A549 (cell line): ENCODE measurements at places on chromosomes 6 and 20.

DNA sequence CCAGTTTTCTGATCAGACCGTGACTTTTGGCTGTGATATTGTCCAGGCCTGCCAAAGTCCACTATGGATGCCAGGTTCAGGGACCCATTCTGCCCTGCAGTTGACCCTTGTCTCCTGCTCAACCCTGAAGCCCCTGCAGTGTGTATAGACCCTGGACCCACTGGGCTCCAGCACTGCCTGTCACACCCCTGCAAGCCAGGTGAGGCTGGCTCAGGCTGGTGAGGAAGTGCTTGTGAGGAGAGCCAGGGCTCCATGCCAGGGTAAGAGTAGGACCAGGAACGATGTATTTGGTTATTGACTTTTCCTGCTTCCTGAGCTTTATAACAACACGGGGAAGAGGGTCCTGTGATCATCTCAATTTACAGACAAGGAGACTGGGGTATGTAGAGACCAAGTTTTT, 19.1 kb upstream of the CD93 start:
- DNase-seq: no peak

DNA sequence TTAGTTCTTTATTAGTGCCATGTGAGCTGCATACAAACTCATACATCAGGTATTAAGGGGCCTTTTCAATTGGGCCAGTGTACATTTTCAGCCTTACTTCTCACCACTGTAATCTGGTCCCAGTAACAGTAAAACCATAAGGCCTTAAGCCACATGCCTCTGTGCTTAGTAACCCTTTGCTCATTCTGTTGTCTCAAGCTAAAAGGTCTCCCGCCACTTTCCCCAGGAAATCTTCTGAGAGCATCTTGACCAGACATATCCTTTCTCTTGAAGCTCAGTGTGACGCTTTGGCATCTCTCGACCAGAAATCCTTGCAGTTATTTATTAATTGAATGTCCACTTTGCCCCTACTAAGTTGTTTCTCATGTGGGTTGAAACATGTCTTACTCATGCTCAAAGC, 68.0 kb downstream of the CYP39A1 start:
- DNase-seq: no peak

DNA sequence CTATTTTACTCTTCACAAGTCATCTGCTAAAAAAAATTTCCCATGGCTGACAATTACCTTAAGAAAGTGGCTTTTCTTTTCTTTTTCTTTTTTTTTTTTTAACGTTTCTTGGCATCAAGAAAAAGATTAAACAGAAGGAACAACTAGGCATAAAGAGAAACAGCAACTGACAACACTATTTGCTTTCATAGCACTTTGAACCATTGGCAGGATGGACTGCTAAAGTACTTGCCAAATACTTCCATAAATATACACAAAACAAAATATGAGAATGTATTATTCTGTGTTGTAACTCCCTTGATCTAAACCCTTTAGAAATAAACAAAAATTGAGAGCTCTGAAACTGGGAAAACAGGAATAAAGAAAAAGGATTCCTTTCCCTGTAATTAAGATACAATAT, 20.0 kb upstream of the PLN start:
- DNase-seq: no peak

DNA sequence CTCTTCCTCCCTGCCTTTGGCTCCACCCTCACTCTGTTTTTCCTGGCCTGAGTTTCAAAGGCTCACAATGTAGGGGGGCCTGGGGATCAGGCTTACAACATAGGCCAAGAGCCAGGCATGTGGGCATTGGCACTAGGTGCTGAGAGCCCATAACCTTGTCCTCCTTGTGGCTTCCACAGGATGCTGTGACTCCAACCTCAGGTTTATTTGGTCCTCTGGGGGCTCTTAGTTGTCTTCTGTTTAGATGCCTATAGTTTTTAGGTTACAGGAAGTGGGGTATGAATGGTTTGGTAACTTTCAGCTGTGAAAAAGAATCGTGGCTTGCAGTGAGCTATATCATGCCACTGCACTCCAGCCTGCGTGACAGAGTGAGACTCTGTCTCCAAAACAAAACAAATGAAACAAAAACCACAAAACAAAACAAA, 25.6 kb downstream of the MMP24 start:
- no peak for DNase-seq

DNA sequence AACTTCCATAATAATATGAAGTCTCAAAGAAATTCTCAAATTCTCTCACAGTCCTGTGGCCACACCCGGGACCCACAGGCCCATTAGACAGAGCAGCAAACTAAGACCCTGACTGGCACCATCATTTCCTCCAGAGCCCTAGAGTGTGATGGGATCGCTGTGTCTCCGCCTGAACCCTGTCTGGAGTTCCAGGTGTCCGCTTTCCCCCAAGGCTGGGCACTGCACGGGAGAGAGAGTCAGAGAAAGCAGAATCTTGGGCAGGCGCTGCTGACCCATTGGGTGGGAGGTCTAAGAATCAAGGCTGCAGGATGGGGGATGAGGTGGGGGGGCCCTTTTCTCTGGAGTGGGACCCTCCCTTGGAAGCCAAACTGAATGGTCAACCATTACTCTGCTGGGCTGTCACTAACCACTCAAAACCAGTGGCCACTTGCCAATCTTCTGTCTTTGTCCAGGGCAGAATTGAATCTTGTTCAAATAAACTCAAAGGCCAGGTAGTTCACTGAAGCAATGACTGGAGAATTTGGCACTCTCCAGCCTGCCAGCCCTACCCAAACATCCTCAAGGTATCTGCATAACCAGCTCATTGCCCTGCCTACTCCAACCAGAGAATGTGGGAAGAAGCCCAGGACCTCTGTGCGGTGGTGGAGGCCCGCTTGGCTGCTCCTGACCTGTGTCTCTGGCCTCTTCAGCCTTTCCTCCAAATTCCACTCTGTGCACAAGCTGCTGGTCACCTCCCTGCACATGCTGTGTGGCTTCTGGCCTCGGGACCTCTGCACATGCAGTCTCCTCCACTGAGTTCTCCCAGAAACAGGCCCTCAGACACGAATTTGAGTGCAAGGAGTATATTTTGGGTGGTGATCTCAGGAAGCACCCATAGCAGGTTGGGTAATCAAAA, 141.1 kb downstream of the CEBPB start:
- no peak for DNase-seq

- DNase-seq: peak; percentile 72
Observed at GRCh38 chr6:42547407-42548329, 16.2 kb upstream of the UBR2 start.
